ENCODE measurements at places on chromosomes 7 and 10. TPM values are rescaled to one million over a fixed set of nuclear protein-coding genes. Genes with fewer than 3 reads are reported as not detected.

DNA sequence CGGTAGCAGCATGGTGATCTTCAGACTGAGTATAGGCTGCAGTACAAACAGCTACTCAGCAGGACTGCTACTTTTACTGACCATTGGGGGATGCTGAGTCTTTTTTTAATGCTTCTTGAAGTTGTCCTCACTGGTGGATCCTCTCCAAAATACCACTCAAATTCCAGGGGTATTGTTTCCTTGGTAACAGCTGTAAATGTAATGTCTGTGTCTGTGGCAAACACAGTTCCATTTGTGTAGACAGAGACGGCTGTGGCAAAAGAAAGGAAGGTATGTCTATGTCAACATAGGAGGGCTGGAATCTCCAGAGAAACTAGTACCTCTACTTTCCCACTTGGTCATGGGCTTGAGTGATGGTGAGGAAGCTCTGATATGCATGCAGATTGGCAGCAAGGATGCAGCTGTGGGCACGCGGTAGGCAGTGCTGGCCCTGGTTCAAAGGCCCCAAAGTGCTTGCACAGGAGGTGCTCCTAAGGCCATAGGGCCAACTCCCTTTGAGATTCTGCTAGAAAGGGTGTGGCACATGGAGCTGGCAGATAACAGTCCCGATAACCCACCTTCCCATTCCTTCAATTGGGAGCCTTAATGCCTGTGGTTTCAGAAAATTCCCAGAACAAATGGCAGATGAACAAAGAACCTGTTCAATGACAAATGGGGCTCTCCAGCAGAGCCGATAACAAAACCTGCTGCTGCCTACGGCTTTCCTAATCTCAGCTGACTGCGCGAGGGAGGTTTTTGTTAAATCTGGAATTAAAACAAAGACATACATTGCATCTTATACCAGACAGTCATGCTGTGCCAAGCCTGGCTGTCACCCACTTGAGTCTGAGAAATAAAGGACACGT lies 43.0 kb downstream of the PKD1L1 start:
- no peak for DNase-seq

GRCh38 chr10:49288341-49289065 lies 10.5 kb upstream of the C10orf71 start:
- no peak for DNase-seq

DNA sequence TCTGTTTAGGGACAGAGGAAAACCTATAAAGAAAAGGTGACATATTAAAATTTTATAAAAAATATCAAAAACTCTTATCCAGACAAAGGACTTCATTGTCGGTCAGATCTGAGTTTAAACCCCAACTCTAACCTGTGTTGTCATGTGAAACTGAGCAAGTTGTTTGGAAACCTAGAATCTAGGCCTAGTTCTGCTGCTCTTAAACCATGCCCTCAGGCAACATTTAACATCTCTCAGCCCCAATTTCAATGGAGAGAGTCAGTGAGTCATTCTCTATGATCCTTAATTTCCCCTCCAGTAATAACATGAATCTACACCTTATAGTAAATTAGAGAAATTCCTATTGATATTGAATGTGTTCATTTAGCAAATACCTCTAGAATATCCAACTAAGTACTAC lies 192.3 kb downstream of the IMMP2L start:
- DNase-seq: no peak

- DNase-seq: no peak
Measured at GRCh38 chr7:92750447-92750839, 85.9 kb downstream of the CDK6 start.

- no peak for DNase-seq
Measured at GRCh38 chr10:123587110-123587509, 79.0 kb upstream of the GPR26 start.

Gene WNT8B
- not detected for polyA plus RNA-seq

Measured in muscle of back (tissue), 13 donors.